ENCODE measurements at places on chromosomes 7 and 10.
A peak's percentile ranks its signal among the peaks of the same experiment; 100 is the strongest.

DNA sequence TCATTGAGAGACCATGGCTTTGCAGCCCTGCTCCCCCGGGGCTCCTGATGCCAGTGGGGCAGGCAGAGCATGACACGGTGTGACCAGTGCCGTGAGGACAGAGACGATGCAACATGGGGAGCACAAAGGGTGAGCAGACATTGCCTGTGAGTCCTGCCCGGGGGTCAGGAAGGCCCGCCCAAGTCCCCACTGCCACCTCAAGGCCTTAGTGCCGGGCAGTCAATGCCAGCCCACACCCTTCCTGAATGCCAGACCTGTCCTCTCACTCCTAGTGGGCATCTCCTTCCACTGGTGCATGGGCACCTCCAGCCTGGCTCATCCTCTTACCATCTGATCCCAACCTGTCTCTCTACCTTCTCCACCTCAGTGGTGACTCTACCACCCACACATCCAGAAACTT, 157.9 kb upstream of the ZMIZ1 start:
- DNase-seq: no peak

GRCh38 chr10:118635674-118636402, 40.4 kb upstream of the PRLHR start:
- DNase-seq: no peak

GRCh38 chr7:30852744-30853288, 58.8 kb upstream of the AQP1 start:
- no peak for DNase-seq

DNA sequence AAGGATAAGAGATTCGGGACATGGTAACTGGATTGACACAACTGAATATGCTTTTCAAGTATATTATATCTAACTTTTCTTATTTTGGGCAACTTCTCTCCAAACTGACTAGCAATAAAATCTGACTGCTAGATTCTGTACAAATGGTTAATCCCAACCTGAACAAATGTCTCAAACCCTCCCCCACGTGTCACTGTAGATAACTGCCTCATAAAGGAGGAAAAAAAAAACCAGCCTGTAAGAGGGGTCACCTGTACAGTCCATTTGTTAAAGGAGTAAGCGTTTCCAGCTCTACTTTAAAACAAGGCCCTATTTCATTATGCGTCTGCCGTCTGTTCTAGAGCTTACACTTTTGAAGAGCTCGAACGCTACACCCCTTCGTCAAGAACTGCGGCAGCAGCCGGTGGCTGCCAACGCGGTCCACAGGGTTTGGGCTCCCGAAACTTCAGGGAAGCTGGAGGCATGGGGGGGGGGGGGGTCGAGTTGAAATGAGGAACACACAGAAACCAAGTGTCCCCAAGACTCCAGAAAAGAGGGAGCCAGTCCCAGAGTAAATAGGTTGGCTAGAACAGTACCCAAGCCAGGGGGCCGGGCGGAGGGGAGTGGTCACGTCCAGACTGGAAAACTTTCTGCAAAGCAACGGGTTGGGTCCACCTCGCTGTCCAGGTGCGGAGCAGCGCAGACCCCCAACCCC, 492 bp downstream of the COG5 start:
- no peak for DNase-seq

- DNase-seq: no peak
These were observed 141.7 kb upstream of the KCND2 start for GRCh38 chr7:120131096-120131839.

- DNase-seq: no peak
These were observed 18.6 kb upstream of the LMTK2 start for GRCh38 chr7:98088109-98088508.

- no peak for DNase-seq
These were observed 6.3 kb upstream of the AQP1 start for GRCh38 chr7:30905078-30906012.

GRCh38 chr7:43942997-43943396, 16.8 kb downstream of the UBE2D4 start:
- DNase-seq: no peak

DNA sequence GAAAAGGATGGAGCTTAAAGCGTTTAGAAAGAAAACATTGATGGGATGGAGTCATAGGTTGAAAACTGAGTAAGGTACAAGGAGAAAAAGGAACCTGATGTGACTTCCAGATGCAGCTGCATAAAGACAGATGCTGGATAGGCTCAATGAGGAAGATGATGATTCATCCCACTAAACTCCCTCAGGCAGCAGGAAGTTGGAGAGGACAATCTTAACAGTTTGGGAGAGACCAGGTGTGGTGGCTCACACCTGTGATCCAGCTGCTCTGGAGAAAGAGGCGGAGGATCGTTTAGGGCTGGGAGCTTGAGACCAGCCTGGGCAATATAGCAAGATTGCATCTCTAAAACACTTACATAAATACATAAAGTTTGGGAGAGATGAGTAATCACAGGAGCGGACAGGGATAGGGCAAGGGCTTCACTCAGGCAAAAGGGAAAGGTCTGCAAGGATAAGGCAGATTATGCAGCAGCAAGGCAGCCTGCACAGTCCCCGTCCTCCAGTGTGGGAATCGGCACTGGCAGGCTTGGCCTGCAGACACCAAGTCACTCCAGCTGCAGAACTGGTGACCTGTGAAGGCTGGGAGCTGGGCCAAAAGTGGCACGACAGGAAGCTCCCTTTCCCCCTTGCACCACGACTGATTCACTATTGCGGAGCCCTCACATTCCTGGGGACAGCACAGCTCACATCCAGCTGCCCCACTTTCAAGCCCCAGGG, 438.5 kb downstream of the GRID1 start:
- DNase-seq: no peak

DNA sequence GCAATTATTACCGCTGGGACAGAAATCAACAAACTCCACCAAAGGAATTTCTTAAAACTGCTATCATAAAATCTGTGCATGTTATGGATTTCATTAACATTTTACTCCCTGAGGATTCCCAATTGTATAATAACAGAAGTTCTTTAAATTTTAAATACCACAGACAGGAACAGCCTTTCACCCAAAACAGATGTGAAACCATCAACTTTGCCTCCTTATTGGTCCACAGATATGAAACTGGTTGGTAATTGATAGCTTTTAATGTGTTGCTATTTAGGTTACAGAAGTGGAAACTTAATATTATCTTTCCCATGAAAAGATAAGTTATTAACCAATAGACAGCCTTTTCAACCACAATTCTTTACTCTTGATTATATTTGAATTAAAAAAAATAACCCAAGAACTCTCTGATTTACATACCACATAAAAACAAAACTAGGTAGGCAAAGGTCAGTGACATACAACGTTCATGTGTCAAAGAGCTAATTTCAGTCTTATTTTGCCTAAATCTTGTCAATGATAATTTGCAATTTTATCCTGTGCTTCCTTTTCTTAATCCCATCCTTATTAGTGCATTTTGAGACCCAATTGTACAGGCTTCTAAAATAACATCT, 90.0 kb downstream of the NRP1 start:
- DNase-seq: no peak

GRCh38 chr7:12731775-12732174, 44.3 kb downstream of the ARL4A start:
- no peak for DNase-seq

GRCh38 chr7:125059861-125060456, 130.3 kb upstream of the POT1 start:
- peak; percentile 11 for DNase-seq

DNA sequence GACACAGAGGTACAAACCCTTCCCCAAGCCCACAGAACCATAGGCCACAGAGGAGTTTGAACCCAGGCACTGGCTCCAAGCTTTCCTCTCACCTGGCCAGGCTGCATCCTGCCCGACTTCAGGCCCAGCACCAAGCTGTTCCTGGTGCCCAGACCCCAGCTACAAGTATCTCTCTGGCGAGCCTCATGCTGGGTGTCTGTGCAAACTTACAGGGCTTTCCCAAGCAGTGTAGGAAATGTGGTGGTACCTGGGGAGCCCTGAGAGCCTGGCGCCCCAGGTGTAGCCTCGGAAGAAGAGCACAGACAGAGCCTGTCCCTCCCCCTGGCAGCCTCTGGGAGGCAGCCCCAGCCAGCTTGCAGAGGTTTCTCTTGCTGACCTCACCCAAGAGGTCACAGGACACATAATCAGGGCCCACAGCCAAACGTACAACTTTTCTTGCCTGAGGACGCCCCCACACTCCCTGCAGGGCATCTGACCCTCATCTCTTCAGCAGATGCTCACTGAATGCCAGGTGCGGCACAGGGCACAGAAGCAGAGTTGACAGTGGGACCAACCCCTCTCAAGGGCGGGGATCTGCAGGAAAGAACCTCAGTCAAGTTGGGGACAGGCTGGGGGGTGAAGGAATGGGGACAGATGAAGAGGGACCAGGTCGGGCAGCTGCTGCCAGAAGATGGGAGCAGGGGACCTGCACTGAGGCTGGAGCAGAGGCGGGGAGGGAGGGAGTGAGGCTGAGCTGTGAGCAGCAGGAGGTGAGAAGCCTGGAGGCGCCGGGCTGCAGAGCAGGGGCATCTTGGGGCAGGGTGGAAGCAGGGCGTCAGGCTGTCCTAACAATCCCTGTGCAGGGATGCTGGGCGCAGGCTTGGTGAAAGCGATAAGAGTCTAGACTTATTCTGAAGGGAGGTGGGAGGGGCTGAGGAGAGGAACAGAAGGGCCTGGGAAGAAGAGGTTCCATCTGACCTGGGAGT, 16.3 kb upstream of the MYL7 start:
- no peak for DNase-seq

- DNase-seq: peak; percentile 98
These were observed 534.3 kb downstream of the PARD3 start for GRCh38 chr10:34280599-34281374.

DNA sequence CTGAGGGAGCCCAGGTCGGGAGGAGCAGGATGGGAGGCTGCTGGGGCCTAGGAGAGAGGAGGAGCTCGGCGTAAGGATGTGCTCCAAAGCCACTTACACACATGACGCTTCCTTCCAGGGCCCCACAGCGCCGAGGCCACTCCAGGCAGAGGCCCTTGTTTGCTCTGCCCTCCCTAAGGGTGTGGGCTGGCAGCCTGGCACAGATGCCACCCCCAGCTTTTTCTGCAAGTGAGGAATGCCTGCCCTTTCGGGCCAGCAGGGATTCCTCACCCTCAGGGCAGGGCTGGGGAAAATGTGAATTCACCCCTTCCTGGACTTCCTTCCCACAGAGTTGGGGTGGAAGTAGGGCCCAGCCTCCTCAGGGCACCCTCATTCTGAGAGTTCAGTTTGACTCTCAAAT, 5.6 kb upstream of the AQP1 start:
- DNase-seq: no peak

DNA sequence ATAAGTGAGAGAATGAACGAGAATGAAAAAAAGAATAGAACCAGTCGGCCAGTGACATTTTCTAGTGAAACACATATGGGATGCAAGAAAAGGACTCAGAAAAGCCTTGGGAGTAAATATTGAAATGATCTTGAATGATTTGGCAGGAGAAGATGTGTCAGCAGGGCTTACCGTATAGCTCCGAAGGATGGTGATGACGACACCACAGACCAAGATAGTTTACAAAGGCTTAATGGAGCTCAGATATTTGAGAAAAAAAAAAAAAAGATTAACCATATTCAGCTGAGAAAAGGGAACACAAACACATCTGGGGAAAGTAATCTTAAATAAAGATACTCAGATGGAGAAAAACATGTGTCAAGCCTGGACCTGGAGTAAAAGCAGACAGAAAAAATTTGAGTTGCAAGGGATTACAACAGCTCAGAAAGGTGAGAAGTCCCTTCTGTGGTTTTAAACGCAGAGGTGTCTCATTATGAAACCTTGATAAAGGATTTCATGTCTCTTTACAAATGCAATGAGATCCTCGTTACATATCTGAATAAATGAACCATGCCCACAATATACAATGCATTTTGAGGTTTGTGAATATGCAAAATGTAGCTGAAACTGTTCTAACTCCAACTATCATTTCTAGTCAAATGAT, 36.0 kb downstream of the DNAJB9 start:
- DNase-seq: no peak

GRCh38 chr7:101386558-101387231, 24.0 kb downstream of the COL26A1 start:
- peak; percentile 11 for DNase-seq

DNA sequence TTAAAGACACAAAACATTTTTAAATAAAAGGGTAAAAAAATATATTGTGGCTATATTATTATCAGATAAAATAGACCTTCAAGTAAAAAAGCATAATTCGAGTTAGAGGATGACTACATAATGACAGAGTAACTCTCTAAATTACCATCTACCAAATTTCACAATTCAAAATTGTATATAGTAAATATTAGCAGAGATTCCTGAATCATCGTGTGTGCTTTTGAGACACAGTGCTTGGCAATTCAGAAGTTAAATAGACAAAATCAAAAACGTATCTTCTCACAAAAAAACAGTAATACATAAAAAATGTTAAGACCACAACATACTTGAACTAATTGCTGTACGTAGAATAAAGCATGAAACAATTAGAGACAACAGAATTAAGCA, 110.4 kb downstream of the AHR start:
- peak; percentile 32 for DNase-seq

DNA sequence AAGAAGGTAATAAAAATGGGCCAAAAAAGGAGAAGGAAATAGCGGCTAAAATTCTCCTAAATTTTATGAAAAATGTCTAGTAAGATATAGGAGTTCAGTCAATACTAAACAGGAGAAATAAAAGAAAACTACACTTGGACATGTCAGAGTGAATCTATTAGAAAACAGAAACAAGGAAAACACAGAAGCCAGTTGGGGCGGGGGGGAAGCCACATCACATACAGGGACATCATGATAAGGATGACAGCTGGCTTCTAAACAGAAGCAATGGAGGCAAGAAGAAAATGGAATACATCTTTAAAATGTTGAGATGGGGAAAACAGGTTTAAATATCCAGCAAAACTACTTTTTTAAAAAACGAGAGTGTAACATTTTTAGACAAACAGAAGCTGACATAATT, 77.8 kb downstream of the CUBN start:
- no peak for DNase-seq

- no peak for DNase-seq
These were observed 2.1 kb upstream of the SLC13A1 start for GRCh38 chr7:123201901-123202300.

GRCh38 chr10:88538048-88538447, 45.1 kb downstream of the RNLS start:
- DNase-seq: peak; percentile 93

DNA sequence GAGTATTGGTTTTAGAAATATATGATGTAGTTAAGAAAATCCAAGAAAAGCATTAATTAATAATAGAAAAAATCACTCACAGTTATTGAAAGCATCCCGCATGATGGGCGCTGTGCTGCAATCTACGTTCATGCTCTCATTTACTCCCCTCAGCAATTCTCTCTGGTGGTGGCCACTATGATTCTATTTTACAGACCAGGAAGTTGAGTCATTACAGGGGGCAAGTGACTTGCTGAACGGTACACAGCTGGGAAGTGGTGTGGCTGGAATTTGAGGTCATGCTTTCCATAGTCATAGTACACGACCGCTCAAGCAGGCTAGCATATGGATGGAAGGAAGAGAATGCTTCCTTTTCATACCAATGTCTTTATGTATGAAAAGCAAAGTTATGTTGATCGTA, 117.4 kb downstream of the TES start:
- peak; percentile 99 for DNase-seq
